ENCODE measurements at places on chromosomes 11 and 22.

GRCh38 chr11:44971185-44971584, 20.5 kb upstream of the TP53I11 start:
- no peak for DNase-seq

DNA sequence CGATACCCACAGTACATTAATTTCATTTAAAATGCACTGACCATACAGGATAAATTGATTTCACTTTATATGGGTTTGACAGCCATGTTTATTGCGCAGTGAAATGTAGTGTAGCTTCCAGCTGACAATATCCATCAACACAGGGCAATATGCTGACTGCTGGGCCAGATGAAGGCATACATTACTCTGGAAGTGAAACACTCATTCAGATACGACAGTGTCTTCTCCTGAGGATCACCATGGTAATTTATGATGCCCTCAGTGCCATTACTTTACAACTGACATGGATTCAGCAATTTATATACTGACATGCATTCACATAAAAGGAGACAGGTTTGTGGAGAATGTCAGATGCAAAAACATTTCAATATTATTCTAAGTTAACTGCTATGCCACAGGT, 365.1 kb downstream of the SOX6 start:
- no peak for DNase-seq

DNA sequence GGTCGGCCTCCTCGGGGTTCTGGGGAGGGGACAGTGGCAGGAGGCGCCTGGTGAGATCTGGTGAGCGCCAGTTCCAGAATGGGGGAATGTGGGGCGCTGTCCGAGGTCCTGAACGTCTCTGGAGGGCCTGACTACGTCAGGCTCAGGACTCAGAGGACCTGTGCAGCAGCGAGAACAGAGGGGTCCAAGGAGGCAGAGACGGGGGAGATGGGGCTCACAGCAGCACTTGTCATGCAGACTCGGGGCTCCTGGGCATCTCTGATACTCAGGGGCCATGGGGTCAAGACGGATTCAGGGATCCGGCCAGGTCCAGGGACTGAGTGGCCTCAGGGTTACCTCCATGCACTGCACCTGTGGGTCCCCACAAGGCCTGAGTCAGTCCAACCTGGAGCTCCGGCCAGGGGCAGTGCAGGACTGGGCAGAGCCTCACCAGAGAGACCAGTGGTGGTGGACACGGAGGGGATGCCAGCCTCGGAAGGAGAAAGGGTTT, 92.2 kb downstream of the BRD1 start:
- no peak for DNase-seq

DNA sequence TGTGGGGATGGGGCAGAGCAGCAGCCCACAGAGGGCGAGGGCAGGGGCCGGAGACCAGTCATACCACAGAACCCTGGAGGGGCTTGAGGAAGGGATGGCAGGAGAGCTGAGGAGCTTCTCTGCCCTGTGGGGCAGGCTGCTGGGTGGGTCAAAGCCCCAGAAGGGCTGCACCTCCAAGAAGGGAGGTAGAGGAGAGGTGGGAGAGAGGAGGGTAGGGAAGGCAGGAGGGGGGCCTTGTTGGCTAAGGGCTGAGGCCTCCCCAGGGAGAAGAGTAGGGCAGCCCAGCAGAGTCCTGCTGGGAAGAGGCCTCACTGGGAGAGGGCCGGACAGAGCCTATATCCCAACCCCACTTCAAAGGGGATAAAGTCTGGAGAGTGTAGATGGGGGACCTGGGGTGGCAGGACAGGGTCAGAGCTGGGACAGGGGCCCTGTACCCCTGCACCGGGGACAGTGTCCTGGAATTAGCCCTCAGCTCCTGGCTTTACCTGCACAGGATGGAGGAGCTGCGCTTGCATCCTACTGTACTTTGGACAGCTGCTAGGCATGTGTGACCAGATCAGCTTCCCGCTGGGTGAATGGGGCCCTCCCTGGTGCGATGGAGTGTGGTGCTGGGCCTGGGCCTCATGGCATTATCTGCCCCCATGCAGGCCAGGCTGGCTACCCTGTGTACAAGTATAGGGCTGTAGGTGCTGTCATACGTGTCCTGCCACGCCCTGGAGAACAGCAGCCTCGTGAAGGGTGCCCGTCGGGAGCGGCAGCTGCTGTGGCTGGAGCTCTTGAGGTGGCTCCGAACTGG, 7.3 kb downstream of the DGCR6L start:
- DNase-seq, result no peak

- DNase-seq, result no peak
Observed at GRCh38 chr11:115459563-115459962, 44.7 kb downstream of the CADM1 start.

GRCh38 chr11:42170601-42171000, 711.1 kb upstream of the LRRC4C start:
- DNase-seq, result no peak

DNA sequence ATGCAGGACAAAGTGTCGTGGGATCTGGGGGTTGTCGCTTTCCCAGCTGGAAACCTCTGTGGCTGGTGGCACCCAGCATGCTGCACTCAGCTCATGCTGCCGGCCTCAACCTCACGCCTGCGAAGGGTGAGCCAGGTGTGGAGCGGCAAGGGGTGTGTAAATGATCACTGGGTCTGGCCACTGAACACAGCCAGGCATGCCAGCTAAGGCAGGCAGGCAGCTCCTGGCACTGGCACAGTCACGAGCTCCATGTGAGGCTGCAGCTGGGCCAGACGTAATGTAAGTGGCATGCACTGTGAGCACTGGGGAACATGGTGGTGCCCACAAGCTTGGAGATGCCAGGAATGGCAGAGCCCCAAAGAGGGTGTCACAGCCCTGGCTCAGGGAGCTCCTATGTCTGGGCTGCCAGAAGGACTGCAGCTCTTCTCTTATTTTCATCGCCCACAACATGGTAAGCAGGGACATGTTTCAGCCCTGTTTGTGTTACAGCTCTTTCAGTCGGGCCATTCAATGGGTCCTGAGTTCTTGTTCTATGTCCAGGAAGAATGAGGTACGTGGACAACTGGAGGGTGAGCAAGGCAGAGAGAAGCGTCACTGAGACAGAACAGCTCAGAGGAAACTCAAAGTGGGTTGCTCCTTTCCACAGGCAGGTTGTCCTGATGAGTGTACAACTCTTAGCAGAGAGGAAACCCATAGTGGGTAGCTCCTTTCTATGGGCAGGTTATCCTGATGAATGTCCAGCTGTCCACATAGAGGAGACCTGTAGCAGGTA, 403.8 kb downstream of the CNTN5 start:
- DNase-seq, result no peak

DNA sequence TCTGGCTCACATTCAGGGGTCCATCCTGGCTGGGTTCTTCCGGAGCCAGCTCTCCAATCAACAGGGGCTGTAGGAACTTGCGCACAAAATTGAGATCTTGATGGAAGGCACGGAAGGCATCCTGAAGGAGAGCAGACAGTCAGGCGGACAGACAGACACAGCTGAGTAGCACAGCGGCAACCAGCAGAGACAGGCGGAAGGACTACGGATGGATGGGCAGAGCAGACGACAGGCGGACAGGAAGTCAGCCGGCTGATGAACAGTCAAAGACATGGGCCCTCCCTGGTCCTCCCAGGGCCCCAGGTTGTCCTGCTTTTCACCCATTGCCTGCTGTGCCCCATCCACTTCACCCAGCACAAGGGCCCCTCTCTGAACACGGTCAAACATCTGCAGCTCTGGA, 11.3 kb downstream of the FADS3 start:
- no peak for DNase-seq

DNA sequence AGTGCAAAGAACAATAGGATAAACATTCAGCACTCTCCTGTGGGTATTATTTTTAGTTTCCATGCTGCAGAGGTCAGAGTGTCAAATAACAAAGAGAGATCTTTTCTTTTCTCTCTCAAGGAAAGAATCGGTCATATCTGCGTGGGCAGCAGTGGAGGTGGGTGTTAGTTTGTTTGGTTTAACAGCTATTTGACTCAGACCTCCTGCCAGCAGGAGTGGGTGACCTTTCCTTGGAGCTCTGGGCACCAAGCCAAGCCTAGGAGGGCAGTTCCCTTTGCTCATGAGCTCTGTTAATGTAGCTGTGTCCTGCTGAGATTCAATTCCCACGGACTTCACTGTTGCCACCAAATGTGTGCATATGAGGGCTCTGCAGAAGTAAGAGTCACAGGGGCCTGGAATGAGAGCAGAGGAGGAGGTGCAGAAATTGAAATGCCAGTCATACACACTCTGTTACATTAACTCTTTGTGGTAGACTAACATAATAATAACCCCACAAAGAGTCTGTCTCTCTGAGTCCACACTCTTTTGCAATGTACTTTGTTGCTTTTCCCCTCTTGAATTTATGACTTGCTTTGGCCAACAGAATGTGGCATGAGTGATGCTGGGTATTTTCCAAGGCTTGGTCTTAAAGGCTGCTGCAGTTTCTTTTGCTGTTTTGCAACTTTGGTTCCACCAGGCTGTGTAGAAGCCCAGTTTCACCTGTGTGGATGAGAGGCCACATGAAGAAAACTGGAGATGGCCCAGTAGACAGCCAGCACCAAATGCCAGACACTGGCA, 76.0 kb upstream of the GRK3 start:
- peak; percentile 22 for DNase-seq

DNA sequence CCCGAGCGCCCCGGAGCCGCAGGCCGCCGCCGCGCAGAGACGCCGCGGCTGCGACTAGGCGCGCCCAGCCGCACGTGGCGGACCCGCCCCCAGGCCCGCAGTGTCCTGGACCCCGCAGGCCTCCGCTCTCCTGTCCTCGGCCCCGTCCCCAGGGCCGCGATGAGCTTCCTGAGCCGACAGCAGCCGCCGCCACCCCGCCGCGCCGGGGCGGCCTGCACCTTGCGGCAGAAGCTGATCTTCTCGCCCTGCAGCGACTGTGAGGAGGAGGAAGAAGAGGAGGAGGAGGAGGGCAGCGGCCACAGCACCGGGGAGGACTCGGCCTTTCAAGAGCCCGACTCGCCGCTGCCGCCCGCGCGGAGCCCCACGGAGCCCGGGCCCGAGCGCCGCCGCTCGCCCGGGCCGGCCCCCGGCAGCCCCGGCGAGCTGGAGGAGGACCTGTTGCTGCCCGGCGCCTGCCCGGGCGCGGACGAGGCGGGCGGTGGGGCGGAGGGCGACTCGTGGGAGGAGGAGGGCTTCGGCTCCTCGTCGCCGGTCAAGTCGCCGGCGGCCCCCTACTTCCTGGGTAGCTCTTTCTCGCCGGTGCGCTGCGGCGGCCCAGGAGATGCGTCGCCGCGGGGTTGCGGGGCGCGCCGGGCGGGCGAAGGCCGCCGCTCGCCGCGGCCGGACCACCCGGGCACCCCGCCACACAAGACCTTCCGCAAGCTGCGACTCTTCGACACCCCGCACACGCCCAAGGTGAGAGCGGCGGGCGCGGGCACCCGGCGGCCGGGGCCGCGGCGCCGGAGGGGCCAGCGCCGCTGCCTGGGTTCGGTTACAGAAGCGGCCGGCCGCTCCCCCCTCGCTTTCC, 528 bp downstream of the WEE1 start:
- no peak for DNase-seq

DNA sequence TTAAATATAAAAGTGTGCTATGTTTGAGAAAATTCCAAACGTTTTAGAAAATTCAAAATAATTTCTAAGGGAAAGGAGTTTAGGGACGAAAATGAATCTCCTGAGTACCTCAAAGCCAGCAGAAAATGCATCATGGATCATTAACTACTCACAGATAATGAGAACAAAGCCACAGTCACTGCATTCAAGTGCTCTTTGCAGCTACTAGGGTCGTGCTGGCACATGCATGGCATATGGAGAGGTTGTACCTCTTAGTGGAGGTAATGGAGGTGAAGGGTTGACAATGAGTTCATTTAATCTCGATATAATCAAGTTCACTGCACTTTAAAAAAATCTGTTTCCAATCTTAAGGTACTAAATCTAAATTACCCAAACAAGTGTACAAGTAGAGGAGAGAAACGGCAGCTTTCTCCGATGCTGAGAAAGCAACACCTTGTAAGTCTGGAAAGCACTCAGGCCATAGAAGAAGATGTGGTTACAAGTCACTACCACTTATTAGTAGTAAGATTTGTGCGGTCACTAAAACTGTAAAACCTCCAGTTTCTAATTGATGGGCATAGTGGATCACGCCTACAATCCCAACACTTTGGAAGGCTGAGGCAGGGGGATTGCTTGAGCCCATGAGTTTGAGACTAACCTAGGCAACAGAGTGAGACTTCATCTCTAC, 261.1 kb upstream of the ANO3 start:
- no peak for DNase-seq

- DNase-seq, result no peak
Observed at GRCh38 chr11:59544869-59545178, 33.5 kb downstream of the OR4D9 start.

DNA sequence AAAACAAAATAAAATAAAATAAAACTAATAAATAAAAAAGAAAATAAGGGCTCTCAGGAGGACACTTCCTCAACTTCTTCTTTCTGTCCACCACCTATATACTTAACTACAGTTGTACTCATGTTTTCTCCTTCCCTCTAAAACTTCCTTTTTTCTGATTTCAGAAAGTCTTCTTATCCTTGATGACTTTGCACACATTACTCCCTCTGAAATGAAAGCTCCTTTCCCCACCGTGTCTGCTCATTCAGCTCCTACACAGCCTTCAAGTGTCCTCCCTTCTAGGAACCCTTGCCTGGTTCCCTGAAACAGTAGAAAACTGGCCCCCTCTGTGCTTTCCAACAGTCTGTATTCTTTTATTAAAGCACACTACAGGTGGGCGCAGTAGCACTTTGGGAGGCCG, 18.3 kb upstream of the DDX17 start:
- DNase-seq, result no peak
